ENCODE measurements at places on chromosomes 3 and 15.

- no peak for DNase-seq
Observed at GRCh38 chr3:169790687-169791429, 17.7 kb downstream of the MYNN start.

- no peak for DNase-seq
Observed at GRCh38 chr3:9942934-9943690, 9.1 kb downstream of the PRRT3 start.

- no peak for DNase-seq
Observed at GRCh38 chr15:92636908-92637481, 18.6 kb downstream of the FAM174B start.

GRCh38 chr3:196837819-196838420 lies 29.8 kb upstream of the SENP5 start:
- DNase-seq, result peak; percentile 74

DNA sequence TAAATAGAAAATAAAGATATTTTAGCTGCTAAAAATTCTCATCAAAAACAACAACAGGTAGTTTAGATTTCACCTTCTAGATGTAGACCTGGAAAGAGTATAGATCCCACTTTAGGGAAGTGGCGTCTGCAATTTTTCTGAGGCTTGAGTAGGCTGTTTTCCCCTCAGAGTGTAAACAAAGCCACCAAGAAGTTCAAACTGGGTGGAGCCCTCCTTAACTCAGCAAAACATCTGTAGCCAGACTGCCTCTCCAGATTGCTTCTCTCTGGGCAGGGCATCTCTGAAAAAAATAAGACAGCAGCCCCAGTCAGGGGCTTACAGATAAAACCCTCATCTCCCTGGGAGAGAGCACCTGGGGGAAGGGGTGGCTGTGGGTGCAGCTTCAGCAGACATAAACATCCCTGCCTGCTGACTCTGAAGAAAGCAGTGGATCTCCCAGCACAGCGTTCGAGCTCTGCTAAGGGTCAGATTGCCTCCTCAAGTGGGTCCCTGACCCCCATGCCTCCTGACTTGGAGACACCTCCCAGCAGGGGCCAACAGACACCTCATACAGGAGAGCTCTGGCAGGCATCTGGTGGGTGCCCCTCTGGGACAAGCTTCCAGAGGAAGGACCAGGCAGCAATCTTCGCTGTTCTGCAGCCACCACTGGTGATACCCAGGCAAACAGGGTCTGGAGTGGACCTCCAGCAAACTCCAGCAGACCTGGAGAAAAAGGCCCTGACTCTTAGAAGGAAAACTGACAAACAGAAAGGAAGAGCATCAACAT lies 259.6 kb downstream of the STXBP5L start:
- DNase-seq, result no peak

DNA sequence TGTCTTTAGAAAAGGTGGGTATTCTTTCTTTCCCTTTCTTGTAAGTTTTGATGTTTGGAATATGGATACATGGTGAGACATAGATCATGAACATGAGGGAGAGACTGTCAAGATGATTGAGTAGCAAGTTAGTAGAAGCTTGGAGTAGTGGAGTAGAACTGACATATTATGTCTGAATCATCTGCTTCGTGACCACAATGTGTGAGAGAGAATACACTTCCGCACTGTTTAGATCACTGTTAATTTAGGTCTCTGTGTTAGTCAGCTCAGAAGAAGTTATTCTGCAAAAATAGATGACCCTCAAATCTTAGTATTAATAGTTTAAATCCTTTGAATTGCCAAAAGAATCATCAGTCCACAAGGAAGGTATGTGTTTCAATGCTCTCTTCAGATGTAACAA lies 151.0 kb downstream of the OXSM start:
- no peak for DNase-seq

GRCh38 chr15:66730168-66731021 lies 28.4 kb downstream of the SMAD6 start:
- DNase-seq, result no peak

- no peak for DNase-seq
Observed at GRCh38 chr3:183392186-183393034, 36.0 kb downstream of the MCF2L2 start.

DNA sequence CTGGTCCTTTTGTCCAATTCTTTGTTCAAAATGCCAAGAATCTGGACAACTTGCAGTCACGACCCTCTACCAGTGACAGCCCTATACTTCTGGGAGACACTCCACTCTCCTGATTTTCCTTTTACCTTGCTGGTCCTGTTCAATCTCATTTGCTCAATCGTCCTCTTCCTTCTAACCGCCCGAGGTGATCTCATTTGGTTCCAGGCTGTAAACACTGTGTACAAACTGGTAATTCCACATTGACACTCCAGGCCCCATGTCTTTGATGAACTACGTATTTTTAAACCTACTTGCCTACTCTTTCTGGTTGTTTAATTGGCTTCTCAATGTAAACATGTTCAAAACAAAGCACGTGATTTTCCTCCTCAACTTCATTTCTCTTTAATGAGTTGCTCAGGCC lies 23.7 kb upstream of the C3orf49 start:
- DNase-seq, result no peak

DNA sequence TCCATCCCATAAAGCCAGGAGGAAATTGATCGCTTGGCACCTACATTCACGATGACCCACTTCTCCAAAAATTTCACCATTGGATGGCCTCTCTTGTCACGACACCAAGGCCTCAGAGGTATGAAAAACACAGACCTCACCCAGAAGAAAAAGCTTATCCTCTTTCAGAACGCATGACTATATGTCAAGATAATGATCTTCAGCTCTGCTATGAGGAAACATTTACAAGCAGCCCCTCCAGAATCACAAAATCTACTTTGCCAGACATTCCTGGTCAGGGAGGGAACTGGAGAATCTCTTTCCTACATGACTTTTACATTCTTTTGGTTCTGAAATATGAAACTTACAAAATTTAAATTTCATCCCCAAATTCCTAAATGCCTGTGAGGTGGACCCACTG lies 122.7 kb downstream of the WNT5A start:
- DNase-seq, result no peak

DNA sequence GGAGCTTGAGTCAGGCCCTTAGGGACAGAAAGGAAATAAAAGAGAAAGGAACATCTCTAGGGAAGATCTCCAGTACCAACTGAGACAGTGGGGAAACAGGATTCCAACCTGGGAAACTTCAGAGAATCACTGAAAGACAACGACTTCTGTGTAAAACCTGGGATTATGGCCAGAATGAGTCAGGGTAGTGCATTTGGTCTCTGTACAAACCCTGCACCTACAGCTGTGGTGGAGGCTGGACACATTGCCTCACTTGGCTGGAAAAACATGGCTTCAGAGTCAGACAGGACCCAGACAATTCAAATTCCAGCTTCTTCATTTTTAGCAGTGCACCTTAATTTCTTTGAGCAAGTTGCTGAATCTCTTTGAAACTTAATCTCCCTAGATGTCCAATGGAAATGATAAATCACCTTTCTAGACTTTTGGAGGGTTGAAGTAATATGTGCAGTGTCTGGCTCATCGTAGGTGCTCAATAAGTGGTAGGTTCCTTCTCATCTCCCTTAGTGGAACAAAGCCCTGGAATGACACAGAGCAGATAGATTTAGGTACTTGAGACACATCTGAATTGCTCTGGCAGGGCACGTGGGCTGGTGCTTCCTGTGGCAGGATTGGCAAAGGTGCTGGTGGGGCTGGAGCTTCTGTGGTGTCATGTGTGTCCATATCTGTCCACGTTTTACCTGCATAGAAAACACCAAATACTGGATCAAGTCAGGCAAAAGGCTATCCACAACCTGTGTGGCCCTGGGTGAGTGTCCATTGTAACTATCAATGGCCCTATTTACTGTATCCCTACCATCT lies 6.1 kb upstream of the CLSTN2 start:
- no peak for DNase-seq

- no peak for DNase-seq
Observed at GRCh38 chr3:113771993-113772392, 25.2 kb downstream of the ATP6V1A start.

DNA sequence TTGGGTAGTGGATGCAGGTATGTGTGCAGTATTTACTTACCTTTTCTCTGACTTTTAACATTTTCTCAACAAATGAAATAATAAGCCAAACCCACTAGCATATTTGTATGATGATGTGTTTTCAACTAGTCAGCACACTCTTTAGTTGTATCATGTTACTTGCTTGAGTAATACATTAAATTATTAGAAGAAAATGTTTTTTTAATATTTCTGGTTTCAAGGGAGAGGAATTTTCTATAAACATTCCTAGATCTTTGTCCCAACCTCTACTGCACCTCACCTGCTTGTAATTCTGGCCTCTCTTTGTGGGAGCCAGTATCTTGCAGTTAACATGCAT lies 161.8 kb upstream of the CBLB start:
- no peak for DNase-seq

- no peak for DNase-seq
Observed at GRCh38 chr3:87218560-87218959, 8.5 kb upstream of the CHMP2B start.
